ENCODE measurements at places on chromosomes 12 and 14.

DNA sequence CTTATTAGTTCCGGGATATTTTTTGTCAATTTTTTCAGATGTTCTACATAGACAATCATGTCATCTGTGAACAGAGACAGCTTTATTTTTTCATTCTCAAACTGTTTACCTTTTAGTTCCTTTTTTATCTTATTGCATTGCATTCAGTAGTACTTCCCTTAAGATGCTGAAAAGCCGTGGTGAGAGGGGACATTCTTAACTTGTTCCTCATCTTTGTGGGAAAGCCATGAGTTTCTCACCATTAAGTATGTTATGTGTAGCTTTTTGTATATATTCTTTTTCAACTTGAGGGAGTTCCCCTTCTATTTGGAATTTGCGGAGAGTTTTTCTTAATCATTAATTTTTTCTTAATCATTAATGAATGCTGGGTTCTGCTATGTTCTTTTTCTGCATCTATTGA, 1727.1 kb upstream of the SEL1L start:
- no peak for DNase-seq

DNA sequence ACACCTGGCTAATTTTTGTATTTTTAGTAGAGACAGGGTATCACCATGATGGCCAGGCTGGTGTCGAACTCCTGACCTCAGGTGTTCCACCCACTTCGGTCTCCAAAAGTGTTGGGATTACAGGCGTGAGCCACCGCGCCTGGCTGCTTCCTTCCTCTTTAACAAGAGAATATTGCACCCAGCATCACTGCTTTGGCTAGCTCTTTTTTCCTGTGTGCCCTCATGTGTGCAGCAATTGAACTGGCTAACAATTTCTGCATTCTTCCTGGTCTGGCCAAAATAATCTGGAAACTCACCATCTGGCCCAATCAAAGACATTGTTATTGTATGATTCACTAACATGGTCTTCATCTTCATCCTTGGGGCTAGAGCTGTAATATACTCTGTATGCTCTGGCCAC, 2.7 kb upstream of the ASB8 start:
- no peak for DNase-seq

DNA sequence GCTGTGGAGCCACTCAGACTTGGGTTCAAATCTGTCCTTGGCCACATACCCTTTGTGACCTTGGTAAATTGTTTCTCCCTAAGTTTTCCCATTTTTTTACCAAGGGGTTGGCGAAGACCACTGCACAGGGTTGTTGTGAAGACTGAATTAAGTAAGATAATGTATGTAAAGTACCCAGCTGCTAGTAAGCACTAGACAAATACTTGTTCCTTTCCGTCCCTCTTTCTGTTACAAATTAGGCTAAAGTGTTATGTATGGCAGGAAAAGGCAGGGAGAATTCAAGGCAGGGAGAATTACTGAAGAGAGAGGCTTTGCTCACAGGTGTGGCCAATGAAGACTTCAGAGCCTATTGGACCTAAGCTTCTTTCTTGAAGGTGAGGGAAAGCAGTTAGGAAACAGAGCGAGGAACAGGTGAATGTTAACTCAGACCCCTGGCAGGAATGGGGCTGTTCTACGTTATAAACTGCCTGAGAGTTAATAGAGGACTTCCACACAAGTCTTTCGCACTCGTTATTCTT, 25.9 kb downstream of the ABHD12B start:
- no peak for DNase-seq

DNA sequence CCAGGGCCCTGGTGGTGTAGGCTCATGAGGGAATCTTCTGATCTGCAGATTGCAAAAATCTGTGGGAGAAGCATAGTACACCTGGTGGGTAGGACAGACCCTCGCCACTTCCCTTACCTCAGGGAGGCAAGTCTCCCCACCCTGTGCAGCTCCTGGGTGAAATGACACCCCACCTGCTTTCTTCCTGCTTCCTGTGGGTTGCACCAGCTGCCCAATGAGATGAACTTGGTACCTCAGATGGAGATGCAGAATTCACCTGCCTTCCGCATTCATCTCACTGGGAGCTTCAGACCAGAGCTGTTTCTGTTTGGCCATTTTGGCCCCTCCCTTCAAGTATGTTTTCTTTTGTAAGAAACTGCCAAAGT, 4.7 kb downstream of the CLEC2D start:
- DNase-seq = no peak

- DNase-seq = no peak
Observed at GRCh38 chr14:82502043-82502442, 968.4 kb upstream of the SEL1L start.

- no peak for DNase-seq
Observed at GRCh38 chr12:25071366-25071765, 122.5 kb upstream of the BCAT1 start.

- DNase-seq = no peak
Observed at GRCh38 chr14:69955855-69956845, 76.9 kb downstream of the SMOC1 start.

DNA sequence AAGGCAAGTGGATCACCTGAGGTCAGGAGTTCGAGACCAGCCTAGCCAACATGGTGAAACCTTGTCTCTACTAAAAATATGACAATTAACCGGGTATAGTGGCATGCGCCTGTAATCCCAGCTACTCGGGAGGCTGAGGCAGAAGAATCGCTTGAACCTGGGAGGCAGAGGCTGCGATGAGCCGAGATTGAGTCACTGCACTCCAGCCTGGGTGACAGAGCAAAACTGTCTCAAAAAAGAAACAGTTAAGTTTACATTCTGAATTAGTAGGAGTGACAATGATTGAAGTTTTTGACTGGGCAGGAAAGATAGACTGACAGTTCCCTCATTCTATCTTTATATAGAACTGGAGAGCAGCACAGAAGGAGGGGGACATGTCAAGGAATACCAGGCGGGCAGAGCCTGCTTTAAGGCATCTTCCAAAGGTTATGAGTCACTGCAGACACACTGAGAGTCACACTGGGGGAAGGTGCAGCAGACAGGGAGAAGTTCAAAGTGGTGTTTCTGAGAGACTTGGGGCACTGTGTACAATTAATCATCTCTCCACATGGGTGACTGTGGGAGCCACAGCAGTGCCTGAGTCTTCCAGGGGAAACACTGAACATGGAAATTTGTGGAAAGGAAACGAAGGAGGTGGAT, 42.8 kb upstream of the RNASE3 start:
- no peak for DNase-seq

DNA sequence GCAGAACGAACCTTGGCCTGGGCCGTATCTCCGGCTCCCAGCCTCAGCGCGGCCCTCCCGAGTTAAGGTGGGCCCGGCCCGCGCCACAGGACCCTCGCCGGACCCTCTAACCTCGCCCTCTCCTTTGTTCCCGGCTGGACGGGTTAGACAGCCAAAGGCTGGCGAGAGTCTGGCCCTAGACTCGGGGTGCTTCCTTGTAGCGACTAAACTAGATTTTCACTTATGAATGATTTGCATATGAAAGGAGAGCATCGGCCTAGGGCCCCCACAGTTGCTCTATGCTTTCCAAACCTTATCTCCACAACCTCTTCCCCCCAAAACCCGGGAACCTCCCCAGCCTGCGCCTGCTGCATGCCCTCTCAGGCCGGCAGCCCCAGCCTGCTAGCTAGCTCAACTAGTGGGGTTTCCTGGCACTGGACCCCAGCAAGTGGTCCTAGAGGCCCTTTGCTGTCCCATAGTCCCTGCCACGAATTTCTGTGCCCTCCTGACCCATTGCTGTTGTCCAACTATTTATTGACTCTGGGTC, 2.0 kb downstream of the HOXC5 start:
- DNase-seq = no peak

DNA sequence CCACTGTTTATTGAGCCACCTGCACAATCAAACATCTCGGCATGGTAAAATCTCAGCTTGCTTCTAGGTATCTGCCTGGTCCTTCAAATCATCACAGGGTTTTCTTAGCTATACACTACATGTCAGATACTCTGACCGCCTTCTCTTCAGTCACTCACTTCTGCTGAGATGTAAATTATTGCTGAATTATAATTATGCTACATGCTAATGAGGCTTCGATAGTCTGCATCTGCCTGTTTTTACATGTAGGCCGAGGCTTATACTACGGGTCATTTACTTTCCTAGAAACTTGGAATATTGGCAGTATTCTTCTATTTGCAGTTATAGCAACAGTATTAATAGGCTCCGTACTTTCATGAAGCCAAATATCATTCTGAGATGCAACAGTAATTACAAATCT, 77.6 kb downstream of the SINHCAF start:
- no peak for DNase-seq

DNA sequence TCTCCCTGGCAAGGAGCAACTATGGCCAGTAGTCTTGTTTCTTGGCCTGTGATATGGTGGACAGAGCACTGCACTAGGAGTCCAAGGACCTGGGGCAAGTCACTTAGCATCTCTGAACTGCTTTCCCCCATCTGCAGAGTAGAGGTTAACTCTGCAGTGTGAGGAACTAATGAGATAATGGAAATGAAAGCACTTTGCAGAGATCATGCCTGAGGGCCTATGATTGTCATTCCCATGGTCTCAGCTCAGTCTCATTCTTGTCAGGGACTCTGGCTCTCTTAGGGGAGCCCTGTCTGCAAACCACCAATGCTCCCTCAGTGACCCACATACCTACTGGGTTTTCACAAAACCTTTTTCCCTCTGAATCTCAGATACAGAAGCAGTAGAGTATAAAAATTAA, 6.5 kb upstream of the PNMA1 start:
- DNase-seq = no peak

DNA sequence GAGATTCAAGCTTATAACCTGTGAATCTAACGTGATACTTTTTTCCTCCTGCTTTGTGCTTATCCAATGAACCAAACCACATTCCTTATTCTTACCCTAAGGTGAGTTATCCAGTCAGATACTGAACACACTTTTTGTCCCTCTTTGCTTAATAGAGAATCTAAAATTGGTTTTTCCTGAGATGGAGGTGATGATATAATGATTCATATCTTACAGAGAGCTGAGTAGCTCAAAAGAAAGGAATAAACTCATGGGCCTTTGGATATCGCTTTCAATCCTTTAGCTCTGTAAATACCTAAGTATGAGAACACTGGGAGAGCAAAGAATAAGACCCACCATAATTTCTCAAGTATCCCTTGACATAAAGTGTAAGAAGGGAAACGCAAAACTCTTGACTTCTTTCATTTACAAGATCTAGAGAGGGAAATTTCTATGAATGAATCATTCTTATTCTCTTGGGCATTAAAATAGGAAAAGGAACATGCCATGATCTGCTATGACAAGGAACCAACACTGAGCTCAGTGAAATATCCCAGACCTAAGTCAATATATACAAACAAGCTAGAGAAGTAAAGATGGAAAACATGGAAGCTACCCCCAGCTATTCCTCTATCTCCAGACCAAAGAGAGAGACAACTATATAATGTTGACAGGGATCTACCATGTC, 81.8 kb upstream of the STAC3 start:
- no peak for DNase-seq

DNA sequence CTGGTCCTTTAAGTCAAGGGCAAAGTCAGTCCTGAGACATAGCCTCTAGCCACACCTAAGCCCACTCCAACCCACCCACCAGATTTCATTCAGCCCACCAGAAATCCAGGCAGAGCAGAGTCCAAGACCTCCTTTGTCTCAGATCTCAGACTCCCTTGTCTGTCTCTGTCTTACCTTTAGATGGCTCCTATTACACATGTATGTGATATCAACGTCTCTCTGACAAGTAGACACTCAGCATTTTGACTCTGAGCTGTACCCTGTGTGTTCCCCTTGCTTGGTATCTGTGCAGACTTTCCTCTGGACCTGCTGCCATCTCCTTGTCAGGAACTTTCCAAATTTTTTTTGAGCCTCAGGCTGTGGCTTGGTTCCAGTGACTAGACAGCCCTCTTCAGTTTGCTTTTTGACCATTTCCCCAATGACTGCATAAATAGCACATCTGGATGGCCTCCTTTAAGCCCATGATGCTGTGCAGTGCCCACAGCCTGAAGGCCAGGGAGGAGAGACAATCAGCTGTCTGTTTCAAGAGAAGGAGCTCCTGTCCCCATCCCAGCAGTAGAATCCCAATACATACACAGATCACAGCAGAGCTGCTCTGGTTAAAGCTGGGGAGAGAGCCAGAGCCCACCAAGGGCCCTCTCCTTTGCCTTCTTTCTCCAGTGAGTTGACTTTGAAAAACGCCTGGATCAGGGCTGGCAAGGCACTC, 7.0 kb downstream of the POU6F1 start:
- DNase-seq = no peak

DNA sequence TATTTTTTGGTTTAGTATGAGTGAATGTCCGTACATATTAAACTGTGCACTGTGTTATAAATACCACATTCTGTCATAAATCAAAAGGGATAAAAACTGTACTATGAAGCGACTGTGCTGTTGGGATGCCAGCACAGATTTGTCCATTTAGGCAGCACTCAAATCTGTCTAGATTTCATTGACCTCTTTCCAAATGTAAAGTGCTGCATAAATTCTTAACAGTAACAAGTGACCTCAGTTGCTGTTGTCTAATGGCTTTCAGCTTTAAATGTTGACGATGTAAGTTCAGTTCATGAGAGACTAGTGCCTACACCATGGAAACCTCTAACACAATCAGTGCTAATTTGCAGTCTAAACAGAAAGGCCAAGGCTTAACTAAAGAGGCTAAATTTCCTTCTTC, 531.4 kb upstream of the LMO3 start:
- DNase-seq = no peak

DNA sequence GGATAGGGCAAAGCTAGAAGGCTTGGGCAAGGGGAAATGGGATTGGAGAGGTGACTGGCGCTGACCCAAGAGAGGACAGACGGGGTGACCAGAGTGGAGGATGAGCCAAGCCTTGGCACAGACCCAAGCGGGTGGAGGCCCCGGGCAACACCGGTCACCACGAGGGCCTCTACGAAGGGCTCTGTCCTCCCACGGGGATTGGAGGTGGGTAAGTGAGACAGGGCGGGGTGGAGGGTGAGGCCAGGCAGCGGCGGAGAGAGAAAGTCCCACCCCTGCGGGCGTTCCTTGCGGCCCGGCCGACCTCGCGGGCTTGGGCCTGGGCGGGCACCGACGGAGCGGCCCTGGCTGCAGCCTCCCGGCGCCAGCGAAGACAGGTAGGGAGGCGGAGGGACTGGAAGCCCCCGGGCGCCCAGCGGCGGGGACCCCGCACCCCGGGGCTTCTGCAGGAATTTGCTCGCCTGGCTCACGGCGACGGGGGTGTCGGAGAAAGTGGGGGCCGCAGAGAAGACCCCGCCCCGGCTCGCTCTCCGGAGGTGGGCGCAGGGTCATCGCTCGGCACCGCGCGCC, at the start of gene PAPLN:
Gene PAPLN, plus strand, starts transcription at position 288 of the 567 bp plus-strand sequence. CDS start 2,273 bp downstream, outside the sequence.
- no peak for DNase-seq

GRCh38 chr12:33649992-33650391, 210.4 kb upstream of the SYT10 start:
- no peak for DNase-seq
